ENCODE measurements at places on chromosomes 7 and 10. TPM values are rescaled to one million over a fixed set of nuclear protein-coding genes. Genes with fewer than 3 reads are reported as not detected.

Gene EVX1
- polyA plus RNA-seq: 0.22 TPM

Gene PPP3CB
- polyA plus RNA-seq: 14.6 TPM

Gene LRRC18
- not detected for polyA plus RNA-seq

Gene FEZF1
- polyA plus RNA-seq: not detected

Gene GSTO2
- polyA plus RNA-seq: 0.56 TPM

Gene SPAM1
- polyA plus RNA-seq: not detected

Gene KNDC1
- 0.28 TPM for polyA plus RNA-seq

Gene WBP1L
- polyA plus RNA-seq: 64.1 TPM

Gene NXPH1
- not detected for polyA plus RNA-seq

Gene TEX36
- not detected for polyA plus RNA-seq

Gene AOC1
- not detected for polyA plus RNA-seq

Gene ADAM22
- 0.46 TPM for polyA plus RNA-seq

Gene TMEM273
- polyA plus RNA-seq: 41.8 TPM

Gene RHOBTB1
- 3.5 TPM for polyA plus RNA-seq

Gene RARRES2
- polyA plus RNA-seq: 353 TPM

Gene ZC3HAV1L
- polyA plus RNA-seq: 1.9 TPM

Gene ECHS1
- 82.3 TPM for polyA plus RNA-seq

Gene NUPR2
- 1.9 TPM for polyA plus RNA-seq
